ENCODE measurements at places on chromosomes 1 and 21.

GRCh38 chr1:205743977-205744376, 6.0 kb downstream of the NUCKS1 start:
- DNase-seq: no peak

DNA sequence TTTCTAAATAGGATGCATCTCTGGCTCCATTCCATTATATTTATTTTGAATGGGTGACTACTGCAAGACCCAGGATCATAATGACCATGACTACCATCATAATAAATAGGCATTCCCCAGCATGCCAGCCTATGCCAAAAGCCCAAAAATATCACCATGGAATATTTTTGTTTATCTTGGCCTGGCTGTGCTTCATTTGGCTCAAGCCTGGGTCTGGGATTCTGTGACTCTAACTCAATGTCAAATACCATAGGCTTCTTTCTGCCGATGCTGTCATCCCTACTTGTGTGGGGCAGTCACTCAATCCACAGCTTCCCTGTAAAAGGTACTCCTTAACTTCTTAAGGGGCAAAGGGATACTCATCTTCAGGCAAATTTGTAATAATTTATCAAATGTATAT, 66.6 kb downstream of the DIRAS3 start:
- DNase-seq: no peak

- DNase-seq: no peak
Observed at GRCh38 chr1:66140072-66140471, 347.4 kb downstream of the PDE4B start.

DNA sequence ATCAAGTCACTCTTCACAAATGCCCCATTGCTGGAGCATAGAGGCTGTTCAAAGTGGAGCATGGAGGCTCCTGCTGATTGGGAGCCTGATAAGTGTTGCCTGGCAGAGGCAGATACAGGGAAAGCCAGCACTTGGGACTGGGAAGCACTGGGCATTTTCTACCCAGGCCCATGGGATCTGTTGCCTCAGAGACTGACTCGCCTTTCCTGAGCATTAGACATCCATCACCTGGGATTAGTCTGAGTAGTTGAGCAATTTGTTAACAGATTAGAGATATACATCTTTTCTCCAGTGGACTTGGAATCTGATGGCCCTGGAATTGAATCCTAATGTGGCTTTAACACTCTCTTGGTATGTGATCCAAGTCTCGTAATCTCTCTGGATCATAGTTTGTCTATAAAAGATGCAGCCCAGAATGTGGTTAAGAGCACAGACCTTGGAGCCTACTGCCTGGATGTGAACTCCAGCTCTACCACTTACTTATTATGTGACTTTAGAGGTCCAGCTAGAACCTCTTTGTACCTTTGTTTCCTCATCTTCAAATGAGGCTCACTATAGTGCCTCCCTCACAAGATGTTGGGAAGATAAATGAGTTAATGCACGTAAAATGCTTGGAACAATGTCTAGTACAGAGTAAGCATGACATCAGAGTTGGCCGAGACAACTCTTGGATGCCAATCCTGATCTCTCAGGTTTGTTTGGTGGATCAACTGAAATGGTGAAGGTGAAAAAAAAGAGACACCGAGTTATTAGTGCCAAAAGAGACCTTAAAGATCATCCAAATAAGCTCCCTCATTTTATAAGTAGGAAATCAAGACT, 38.3 kb upstream of the NRDC start:
- no peak for DNase-seq

- no peak for DNase-seq
Observed at GRCh38 chr21:26943921-26944320, 23.0 kb downstream of the ADAMTS5 start.

DNA sequence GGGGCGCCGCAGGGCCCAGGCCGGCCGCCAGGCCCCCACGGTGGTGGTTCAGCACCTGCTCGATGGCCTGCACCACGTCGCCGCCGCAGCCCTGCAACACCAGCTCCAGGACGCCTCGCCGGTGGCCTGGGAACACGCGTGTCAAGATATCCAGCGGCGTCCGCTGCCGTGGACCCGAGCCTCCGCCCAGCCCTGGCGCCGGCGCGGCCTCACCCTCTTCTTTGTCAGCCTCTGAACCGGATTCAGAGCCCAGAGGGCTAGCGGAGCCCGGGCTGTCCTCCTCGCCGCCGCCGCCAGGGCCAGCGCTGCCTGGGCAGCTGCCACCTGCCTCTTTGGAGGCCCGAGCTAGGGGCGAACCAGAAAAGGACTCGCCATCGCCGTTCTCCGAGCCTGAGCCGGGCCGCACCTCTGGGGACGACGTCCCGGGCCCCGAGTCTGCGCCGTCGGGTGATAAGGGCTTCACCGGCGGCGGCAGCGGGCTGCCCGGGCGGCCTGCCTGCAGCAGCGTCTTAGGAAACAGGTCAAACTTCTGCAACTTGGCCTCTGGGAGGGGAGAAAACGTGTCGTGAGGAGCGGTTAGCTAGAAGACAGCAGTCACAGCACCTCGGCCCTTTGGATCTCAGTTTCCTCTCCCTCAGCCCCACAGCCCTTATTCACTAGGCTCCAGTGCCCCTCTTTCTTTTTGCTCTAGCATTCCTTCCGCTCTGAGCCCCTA, 3.9 kb downstream of the DMRTA2 start:
- DNase-seq: no peak

GRCh38 chr1:12709091-12709491, 6.8 kb upstream of the AADACL3 start:
- no peak for DNase-seq

DNA sequence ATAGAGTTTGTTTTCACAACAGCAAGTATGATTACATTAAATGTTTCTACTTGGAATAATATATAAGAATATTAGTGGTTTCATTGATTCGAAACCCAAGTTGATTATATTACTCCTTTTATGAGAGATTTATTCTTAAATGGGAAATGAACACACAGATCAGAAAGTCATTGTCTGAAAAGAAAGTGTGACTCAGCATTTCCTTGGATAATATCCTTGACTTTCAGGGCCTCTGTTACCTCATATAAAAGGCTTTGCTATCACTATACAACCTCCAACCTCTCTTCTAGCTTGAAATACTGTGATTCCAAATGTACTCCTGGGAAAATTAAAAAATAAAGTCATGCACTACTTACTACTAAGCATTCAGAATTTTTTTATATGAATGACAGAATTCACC, 295.3 kb upstream of the LYPLAL1 start:
- no peak for DNase-seq
